Stimulated activated CD8-positive, alpha-beta memory T cell treated with anti-CD3 and anti-CD28 coated beads, Interleukin-15, amount 100 ng/mL, for 48 hours (primary cell): ENCODE measurements at places on chromosomes 13 and 19.

GRCh38 chr13:35927567-35928021, 203.6 kb downstream of the DCLK1 start:
- DNase-seq = no peak

GRCh38 chr13:23868521-23868920, 20.7 kb downstream of the MIPEP start:
- DNase-seq = no peak

DNA sequence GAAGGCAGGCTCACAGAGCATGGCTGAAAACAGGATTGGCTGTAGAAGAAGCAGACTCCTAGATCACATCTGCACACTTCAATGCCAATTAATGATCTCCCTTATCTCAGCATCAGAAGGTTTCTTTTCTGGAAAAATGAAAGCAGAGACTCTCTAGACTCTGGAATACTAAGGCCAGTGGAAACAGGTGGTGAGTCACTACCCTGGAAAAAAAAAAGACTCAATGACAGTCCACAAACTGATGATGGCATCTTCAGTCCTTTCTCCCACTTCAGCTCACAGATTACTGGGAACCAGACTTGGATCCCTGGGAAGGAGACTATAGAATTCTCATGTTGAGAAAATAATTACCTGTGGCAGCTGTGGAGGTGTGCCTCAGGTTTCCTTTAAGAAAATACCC, 47.5 kb upstream of the MBNL2 start:
- DNase-seq = no peak

- DNase-seq = peak; percentile 80
These were observed 510 bp upstream of the PCDH9 start for GRCh38 chr13:67230404-67231288.

DNA sequence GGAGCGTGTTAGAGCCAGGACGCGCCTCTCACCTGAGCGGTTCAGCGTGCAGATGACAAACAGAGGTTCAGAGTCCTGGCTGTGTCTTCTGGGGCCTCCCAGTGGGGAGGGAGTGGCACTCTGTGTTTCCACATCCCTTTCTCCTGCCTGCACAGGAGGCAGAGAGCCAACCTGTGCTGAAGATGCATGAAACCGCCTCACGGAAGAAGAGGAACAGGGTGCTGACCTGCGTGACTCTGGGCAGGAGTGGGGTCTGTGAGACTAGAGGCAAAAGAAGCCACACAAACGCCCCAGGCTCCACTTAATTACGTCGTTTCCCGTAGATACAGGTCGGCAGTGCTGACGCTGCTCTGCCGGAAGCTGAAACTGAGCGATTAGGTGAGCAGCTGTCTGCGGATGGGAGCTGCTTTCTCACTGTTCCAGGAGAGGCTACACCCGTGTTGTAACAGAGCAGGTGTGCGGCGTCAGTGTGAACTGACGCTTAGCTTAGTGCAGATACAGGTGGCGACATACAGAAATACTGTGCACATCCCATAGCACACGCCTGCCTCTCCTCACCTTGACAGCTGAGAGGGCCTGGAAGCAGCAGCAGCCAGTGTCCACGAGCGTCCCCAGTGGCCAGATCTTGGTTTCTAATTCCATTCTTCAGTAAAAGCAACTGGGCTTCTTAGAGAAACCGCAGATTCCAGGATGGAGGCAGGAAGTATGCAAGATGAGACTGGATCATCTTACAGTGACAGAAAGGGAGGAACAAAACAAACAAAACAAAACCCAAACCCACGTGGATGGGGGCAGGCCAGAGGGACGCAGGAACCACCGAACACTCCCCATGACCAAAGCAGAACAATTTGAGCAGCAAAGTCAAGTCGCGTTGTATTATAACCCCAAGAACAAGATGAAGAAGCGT, 37.7 kb upstream of the MCF2L start:
- no peak for DNase-seq

GRCh38 chr13:44352671-44353070, 21.0 kb upstream of the SERP2 start:
- no peak for DNase-seq

DNA sequence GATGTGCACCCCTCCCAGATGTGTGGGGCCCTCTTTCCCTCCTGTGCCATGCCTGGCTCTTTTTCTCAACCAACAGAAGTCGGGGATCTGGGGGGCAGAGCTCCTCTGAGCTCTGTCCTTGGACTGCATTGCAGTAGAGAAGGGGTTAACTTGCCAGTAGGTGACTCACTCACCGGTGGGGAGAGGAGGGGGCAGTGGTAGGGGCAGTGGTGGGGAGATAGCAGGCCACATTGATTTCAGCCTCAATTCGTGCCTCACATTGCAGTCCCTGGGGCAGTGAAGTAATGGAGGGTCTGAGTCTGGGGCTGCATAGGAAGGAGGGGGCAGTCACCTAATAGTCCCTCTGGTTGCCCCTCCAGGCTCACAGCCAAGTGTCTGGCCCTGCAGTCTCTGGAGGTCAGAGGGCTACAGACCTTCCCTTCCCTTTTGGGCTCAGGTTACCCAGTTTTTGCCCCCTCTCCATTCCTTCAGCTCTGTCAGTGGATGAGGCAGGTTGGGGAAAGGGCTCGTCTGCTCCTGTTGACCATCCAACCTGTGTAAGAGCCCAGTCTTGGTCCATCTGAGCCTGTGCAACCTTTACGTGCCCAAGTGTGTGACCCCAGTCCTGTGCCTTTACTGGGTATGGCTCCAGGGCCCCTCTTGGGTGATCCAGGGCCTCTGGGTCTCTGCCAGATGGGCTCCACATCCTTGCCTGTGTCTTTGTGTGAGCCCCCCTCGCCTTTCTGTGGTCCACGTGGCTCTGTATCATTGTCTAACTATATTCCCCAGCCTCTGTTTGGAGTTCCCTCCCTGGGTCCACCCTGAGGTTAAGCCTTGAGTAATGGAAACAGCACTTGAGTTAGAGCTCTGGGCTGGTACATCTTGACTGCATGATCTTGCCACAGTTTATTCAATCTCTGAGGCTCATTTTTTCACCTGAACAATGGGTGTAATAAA, 13.0 kb downstream of the CIC start:
- no peak for DNase-seq

DNA sequence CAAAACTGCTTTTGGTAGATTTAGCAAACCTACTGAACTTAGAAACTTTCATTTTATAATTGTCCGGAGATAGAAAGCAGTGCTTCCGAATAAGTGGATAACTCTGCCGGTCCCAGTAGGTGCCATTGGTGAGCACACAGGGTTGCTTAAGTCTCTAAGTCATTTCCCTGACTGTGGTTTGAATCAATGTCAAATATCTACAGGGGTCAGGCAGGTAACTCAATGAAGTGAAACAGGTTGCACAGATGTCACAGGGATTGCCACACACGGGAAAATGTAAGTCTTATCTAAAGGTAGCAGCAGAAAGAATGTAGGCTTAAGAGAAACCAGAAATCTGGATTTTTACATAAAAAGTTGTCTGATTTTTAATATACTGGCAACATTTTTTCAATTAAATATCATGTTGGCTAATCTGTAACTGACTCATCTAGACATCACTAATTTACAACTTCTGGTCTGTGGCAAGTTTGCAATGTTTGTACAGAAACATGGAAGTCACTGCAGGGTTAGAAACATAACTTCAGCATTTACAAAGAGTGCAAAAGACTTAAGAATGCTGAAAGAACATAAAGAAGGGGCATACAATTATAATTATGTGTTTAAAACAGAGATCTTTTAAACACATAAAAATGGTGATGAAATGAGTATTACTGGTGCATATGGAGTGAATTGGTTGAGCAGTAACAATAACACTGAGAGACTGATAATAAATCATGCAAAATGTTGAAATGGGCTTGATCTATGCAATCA, 14.3 kb upstream of the LRRC63 start:
- DNase-seq = no peak

- DNase-seq = no peak
These were observed 162.0 kb downstream of the EFNB2 start for GRCh38 chr13:106373304-106373988.

DNA sequence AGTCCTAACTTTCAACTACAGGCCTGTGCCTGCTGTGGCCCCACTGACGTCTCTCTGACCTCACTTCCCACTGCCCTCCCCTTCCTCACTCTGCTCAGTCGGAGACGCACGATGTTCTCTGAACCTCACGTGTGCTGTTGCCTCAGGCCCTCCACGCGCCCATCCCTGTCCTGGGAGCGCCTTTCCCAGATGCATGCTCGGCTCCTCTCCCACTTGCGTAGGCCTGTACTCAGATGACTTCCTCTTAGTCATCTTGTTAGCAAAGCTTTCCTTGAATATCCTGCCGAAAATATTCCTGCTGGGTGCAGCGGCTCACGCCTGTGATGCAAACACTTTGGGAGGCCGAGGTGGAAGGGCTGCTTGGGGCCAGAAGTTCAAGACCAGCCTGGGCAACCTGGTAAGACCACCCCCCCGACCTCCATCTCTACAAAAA, 9.3 kb upstream of the SYT5 start:
- DNase-seq = no peak

- DNase-seq = no peak
These were observed 24.9 kb upstream of the STARD13 start for GRCh38 chr13:33310245-33311038.

DNA sequence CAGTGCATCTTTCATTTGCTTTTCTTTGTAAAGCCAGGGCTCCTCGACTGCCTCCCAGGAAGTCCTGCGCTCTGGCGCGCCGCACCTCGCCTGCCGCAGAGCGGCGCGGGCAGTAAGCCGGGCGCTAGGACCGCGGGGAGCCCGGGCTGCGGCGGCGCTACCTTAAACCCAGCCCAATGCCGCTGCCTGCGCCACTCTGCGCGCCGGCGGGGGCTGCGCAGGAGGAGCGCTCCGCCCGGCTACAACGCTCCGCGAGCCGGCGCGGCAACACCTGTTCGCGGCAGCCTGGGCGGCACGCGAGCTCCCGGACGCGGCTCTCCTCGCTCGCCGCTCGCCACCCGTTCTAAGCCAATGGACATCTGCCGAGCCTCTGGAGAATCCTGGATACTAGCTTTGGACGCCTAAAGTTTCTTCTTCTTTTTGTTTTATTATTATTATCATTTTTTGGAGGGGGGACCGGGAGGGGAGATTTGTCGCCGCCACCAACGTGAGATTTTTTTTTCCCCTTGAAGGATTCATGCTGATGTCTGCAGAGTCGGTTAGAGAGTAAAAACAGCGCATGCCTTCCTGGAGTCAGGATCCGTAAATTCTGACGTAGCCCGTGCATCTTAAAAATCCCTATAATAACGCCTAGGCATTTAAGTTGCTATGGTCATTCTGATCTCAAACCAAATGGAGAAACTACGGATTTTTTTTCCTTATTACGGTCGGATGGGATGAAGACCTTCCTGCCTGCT, at the start of gene FGF9:
Gene FGF9 (plus strand): TSS at position 191 of the 737 bp plus-strand sequence. CDS start 840 bp downstream, outside the sequence.
- peak; percentile 70 for DNase-seq

GRCh38 chr13:92677571-92677970, 549.0 kb upstream of the GPC6 start:
- DNase-seq = no peak

GRCh38 chr13:99022941-99023340, 45.1 kb upstream of the DOCK9 start:
- DNase-seq = no peak

DNA sequence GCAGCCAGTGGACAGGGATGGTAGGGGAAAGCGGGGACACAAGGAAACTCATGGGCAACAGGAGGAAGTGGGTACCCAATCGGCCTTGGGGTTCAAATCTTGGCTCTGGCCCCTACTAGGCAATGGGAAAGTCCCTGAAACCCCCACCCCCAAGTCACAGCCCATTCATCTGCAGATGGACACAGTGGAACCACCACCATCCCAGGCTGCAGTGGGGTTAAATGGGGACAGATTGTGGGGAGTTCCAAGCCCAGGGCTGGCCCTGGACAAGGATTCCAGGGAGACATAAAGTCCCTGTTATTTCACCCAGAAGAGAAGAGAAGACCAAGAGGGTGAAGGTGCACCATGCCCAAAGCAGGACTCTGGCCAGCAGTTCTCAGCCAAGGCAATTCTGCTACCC, 48.5 kb downstream of the CPAMD8 start:
- DNase-seq = no peak

- DNase-seq = peak; percentile 52
These were observed 61.6 kb upstream of the MED4 start for GRCh38 chr13:48156466-48156865.

GRCh38 chr13:35139591-35139990, 197.5 kb downstream of the NBEA start:
- DNase-seq = no peak
